ENCODE measurements at places on chromosomes 16 and 17. TPM values are rescaled to one million over a fixed set of nuclear protein-coding genes. Genes with fewer than 3 reads are reported as not detected.

DNA sequence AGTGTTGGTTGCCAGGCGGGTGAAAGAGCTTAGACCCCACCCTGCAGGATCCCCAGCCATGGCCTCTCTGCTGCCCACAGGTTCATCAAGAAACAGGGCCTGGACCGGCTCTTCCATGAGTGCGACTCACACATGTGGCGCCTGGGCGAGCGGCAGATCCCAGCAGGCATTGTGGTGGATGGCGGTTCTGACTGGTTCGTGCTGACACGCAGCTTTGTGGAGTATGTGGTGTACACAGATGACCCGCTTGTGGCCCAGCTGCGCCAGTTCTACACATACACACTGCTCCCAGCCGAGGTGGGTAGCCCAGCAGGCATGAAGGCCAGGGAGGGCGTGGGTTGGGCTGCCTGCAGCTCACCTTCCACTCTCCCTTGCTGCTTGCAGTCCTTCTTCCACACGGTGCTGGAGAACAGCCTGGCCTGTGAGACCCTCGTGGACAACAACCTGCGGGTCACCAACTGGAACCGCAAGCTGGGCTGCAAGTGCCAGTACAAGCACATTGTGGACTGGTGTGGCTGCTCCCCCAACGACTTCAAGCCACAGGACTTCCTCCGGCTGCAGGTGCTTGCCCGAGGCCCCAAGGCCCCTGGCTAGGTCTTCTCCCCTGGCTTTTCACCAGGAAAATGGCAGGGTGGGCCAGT is 9.9 kb downstream of the XYLT2 start:
- DNase-seq = no peak

DNA sequence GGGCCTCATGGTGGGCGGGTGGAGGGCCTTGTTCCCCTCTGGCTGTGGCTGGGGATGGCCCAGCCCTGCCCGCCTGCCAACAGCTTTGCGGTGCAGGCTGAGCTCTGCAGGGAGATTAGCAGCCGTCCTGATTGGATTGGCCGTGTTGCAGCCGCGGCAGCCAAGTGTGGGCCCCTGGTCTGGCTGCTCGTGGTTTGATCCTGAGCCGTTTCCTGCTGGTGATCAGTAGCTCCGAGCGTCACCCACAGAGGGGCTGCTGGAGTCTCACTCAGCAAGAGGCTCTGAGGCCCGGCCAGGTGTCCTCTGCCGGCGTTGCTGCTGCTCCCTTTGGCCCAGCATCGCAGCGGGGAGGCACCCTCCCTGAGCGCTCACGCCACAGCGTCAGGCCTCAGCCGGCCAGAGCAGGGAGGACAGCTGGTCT is 32.5 kb downstream of the BAIAP2 start:
- DNase-seq = no peak

GRCh38 chr16:48623304-48624016 is 13.5 kb upstream of the N4BP1 start:
- DNase-seq = peak; percentile 95

DNA sequence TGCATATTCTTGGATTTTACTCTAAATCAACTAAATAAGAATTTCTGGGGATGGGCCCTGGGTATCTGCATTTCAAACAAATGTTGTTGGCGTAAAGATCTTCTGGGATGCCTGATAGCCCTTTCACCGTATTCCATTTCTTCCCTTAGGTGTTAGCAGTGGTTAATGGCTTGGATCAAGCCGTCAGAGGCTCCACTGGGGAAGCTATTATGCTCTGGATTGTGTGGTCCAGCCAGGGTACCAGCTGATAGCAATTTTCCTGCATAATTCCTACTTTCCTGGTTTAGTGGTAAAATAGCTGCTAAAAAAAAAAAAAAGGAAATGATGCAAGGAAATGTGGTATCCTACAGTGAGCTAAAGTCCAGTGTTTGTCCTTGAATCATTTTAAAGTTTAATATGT is 365.1 kb downstream of the CDH8 start:
- DNase-seq = no peak

- no peak for DNase-seq
Measured at GRCh38 chr16:9079430-9079812, 12.0 kb upstream of the HAPSTR1 start.

DNA sequence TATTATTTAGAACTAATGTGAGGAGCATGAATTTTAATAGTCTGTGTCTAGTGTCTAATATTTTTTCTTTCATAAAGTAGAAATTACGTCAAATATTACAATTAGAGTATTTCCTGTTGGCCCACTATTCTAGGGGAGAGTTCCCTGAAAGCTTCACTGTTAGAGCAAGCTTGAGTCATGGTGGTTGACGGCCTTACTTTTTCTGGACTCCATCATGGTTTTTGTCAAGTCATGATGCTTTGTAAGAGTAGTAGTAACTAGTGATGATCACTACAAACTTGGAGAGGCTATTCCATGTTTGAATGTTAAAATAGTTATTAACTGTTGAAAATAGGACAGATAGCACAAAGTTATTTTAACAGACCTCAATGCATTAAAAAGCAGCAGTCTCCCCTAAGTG is 1.7 kb downstream of the PSMD11 start:
- no peak for DNase-seq

GRCh38 chr17:10354651-10355050 is 18.2 kb downstream of the MYH13 start:
- DNase-seq = no peak

DNA sequence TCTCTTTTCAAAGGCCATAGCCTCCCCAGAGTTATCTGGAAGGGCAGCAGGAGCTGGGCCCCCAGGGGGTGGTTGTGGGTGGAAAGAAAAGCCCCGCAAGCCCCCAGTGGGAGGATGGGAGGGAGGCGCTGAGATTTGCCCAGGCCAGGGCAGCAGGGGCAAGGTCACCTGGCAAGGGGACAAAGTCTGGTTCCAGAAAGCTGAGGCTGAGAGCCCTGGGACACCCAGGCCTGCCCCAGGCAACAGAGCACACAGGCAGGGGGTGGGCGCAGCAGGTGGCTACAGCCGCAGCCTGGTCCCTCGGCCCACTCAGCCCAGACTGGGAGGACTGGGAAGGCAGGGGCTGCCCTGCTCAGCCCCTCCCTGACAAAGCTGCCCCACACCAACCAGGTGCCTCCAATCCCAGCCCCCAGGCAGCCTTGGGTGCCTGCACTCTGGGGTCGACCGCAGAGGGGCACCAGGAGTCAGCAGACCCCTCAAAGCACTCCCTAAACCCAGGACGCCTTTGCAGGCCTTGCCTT is 23.7 kb upstream of the GSG1L start:
- DNase-seq = no peak

- DNase-seq = no peak
Measured at GRCh38 chr17:979212-979538, 401 bp downstream of the NXN start.

DNA sequence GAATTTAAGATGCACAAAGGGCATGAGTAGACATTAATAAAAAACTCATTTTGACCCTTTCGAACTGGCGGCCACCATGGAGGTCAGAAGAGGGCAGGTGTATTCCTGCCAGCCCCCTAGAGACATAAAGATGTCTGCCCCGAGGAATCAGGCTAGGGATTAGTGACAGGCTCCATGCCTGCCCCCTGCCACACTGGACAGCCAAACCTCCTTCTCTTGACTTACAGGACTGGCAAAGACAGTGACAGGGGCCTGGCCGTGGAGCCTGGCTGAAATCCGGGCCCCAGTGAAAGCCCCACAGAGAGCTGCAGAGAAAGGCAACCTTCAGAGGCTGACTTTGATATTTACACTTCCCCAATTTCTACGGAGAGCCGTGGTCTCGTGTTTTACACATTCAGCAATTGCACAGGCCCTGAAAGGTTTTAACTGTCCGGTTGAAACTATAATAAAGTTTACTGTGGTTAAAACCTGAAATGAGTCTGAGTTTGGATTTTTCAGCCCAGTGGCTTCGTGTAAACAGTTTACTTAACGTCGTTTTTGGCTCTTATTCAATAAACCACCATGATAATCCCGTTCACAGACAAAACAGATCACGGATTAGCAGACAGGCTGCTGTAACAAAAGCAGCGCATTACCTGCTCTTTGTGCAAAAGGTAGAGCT is 243.9 kb upstream of the MYOCD start:
- DNase-seq = no peak

- no peak for DNase-seq
Measured at GRCh38 chr17:69703751-69704150, 289.3 kb downstream of the MAP2K6 start.

GRCh38 chr16:51556694-51557340 is 405.7 kb upstream of the SALL1 start:
- DNase-seq = no peak

DNA sequence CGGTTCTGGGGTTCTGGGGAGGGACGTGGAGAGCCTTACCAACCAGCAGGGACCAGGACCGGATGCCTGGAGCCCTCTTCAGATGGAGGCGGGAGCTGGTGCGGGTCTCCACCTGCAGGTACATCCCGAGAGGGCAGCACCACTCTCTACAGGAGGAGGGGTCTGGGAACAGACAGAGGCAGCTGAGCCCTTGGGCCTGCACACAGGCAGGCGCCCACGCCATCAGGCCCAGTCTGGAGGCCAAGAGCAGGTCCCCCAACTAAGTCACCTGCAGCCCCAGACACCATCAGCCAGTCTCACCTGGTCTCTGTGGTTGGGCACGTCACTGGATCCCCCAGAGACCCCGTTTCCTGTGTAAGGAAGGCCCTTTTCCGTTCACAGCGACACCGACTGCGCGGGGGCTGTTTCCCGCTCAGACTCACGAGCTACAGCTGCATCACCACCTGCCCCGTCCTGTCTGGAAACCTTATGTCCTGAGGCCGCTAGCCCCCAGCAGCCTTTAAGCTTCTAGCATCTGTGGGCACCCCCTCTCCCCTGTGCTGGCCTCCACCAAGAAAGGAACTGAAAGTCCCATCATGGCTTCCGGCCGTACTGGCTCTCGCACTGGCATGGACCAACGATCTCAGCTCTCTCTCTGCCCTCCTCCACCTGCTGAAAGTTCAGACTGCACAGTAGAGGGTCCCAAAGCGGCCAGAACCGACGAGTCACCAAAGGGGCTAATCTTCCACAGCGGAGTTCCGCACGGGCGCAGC is 1.2 kb downstream of the CYBC1 start:
- no peak for DNase-seq

GRCh38 chr16:57803134-57803990 is 1.1 kb upstream of the KIFC3 start:
- DNase-seq = no peak

DNA sequence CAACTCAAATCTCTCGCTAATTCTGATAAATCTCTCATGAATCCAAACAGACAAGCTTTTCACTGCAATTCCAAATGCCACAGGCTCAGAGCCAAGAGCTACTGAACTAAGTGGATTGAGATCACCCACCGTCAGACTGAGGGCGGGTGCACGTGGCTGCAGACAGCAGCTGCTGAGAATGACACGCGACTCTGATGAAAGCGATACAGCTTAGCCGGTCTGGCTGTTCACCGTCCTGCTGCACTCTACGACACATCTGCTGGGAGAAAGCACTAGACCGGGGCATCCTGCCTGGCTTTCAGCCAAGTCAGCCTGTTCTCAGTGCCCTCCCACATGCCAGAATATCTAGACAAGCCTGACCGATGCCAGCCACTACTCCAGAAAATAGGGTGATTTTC is 42.6 kb downstream of the KLHDC4 start:
- DNase-seq = no peak

GRCh38 chr16:68487669-68488068 is 39.4 kb upstream of the SMPD3 start:
- peak; percentile 3 for DNase-seq

DNA sequence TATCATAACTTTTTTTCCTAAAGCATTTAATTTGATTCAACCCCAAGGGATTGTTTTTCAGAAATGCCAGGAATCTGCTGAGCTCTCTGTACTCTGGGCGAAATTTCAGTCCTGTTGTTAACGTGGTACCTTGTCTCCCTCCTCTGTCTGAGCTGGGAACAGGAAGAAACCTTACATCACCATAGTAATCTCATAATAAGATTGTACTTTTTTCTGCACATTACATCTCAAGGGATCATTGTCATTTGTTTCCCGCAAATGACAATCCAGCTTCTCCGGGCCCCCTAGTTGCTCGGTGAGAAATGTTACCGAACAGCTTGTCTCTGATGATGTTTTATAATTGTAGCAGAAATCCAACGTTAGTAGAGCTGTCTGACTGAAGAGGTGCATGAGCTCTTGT is 152.7 kb upstream of the ERCC4 start:
- no peak for DNase-seq

GRCh38 chr16:12170103-12171040 is 193.8 kb downstream of the SNX29 start:
- no peak for DNase-seq

- DNase-seq = no peak
Measured at GRCh38 chr16:82024883-82025282, 10.2 kb upstream of the HSD17B2 start.

- DNase-seq = no peak
Measured at GRCh38 chr17:62847426-62847825, 39.3 kb upstream of the MARCHF10 start.

DNA sequence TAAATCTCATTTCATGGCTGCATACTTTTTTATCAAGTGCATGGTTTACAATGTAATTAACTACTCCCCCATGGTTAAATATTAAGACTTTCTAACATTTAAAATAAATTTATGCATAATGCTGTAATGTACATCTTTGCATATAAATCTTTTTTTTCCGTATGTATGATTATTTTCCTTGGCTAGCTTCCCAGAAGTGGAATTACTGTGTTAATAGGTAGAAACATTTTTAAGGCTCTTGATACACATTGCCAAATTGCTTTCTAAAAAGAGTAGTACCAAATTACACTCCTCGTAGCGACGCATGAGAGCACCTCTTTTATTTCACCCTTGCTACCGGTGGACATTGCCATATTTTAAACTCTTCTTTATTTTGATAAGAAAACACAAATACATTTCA is 141.1 kb downstream of the DNAH9 start:
- DNase-seq = no peak

DNA sequence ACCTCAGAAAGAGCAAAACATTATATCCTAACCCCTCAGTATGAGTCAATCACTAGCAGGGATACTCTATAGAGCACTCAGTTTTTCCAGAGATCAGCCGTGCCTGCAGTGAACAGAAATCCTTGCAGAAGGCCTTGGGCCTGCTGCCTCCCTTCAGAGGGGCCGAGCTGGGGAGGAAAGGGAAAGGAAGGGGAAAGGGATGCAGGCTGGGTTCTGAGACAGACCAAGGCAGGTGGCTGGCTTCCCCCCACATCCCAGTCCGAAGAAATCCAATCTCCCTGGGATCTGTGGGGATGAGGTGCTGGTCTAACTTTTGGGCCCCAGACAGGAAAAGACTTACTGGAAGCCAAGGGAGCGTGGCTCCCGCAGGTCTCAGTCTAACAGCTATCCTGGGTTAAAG is 25.3 kb downstream of the SRL start:
- DNase-seq = no peak

CES3 gene
- 1.0 TPM for total RNA-seq

HEATR9 gene
- total RNA-seq = not detected

DHX58 gene
- 24.5 TPM for total RNA-seq

C17orf50 gene
- total RNA-seq = not detected

GPRC5C gene
- 51.7 TPM for total RNA-seq

FOXC2 gene
- 29.0 TPM for total RNA-seq
